ENCODE measurements at places on chromosomes 7 and 10.

DNA sequence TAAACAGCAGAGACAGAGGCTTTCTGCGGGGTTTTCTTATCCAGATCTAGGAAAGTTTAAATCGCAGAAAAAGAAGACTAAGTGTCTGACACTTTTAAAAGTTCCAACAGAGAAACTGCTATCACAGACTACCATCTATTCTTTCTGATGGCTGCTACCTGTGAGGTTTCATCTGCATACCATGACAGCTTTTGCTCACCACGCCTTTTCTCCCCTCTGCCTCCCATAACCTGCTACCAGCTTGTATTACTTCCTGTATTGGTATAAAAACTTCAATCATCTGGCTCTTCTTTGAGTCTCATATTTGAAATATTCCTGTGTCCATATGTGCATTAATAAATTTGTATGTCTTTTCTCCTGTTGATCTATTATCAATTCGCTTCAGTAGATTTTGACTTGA lies 34.1 kb upstream of the RTKN2 start:
- DNase-seq = no peak

GRCh38 chr10:133041101-133041500 lies 46.6 kb upstream of the ADGRA1 start:
- DNase-seq = no peak

- DNase-seq = no peak
Observed at GRCh38 chr7:105738133-105738532, 138.3 kb downstream of the ATXN7L1 start.

DNA sequence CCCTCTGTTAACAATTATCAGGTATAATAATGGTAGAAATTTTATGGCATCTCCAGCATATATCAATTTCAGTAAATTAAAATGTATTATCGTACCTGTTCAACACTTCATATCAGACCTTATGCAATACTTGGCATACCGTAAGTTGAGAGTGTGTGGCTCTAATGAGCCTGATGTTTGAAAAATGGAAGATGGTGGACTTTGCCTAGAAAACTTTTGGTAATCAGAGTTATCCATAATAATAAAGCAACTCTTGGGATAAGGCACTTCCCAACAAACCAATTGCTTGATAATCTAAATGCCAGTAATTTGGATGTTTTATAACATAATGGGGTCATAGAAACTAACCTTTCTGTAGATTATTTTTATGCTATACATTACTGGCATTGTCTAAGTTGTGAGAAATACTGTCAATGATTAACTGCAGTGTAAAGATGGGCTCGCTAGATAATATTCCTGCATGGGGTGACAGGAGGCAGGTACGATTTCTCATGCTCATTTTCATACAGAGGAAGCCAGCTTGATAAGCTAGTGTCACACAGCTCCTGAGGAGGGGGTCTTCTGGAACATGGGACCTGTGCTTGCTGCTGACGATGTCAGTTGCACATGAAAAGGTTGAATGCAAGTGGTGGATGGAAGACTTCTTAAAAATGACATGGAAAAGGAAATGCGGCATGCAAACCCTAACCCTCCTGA lies 27.8 kb upstream of the DMBT1 start:
- no peak for DNase-seq

DNA sequence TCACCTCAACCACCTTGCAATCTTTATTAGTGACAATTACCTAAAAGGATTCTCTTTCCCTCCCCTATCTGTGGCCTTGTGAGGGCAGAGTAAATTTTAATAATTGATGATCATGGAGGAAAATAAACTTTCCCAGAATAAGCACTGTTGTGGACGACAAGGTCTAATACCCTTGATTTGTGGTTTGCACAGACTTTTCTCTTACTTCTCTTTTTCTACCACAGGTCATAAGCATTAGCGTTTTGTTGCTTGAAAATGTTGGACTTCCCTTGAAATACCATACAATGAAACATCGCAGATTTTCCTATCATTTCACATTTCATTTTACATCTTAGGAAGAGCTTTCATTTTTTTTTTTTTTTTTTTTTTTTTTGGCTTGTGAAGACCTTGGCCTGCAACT lies 188.1 kb upstream of the TMEM72 start:
- DNase-seq = no peak

DNA sequence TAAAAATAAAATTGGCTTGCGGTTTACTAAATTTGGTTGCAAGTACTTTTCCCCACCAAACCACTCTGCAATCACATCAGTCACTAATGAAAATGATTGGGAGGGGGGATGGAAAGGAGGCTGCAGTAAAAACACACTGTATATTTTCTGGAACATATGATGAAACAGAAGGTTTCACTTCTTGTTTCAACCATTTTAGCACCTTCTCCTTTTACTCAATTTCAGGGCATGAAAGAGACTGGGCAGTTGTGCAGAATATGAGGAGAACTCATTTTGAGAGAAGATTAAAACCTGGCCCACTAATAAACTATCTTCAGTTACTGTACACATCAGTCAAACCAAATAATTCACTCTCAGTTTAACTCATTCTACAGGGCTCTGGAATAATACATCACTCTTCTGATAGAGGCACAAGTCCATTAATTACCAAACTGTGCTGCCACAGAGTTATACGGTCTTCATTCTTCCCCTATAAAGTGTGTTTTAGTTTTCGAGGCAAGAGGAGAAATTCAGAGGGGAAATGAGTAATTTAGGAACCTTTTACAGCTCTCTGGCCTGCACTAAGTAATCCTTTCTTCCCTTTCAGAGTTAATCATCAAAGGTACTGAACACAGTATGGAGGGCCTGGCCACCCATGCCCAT lies 25.5 kb downstream of the JAZF1 start:
- no peak for DNase-seq

- DNase-seq = no peak
Observed at GRCh38 chr7:104550362-104550761, 222.0 kb downstream of the LHFPL3 start.

DNA sequence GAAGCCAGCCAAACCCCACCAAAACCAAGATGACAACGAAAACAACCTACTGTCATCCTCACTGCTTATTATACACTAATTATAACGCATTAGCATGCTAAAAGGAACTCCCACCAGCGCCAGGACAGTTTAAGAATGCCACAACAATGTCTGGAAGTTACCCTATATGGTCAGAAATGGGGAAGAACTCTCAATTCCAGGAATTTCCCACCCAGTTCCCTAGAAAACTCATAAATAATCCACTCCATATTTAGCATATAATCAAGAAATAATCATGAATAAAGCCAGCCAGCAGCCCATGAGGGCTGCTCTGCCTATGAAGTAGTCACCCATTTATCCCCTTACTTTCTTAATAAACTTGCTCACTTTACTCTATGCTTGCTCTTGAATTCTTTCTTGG lies 20.8 kb downstream of the MICU1 start:
- DNase-seq = no peak

DNA sequence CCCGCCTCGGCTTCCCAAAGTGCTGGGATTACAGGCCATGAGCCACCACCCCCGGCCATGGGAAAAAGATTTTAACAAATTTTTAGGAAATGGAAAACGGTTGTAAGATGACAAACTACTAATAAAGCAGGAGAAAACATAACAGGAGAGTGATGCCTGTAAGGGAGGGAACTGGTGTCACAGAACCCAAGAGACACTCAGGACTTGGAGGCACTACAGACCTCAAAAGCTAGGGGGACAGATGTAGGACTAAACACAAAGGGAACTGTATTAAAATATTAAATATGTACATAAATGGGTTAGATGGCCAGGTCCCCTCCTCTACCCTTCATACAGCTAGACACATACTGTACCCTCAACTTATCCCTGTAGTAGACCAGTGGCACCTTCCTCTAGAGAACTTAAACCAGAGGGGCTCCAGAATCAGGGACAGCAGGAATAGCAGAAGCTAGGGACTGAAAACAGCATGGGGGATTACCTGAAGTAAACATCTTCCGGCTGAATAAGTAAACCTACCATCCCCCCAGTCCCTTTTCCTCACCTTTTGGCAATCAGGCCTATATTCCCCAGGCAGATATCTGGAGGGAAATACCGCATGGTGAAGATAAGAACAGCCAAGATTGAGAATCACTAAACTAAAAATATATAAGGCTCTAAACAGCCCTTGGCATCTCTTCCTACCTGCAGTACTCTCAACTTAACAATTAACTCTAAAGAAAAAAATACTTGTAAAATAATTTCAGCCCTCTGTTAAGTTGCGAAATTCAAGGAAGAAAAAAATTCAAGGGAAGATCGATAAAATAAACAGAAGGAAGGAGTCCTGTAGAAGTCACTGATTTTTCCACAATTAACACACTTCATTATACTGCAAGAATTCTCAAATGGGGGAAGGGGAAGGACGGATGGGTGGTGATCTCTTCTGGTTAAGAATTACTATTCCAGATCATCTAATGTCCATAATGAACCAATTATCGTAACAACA lies 15.5 kb downstream of the TM9SF3 start:
- no peak for DNase-seq

GRCh38 chr10:67550046-67550445 lies 145.9 kb downstream of the CTNNA3 start:
- no peak for DNase-seq

DNA sequence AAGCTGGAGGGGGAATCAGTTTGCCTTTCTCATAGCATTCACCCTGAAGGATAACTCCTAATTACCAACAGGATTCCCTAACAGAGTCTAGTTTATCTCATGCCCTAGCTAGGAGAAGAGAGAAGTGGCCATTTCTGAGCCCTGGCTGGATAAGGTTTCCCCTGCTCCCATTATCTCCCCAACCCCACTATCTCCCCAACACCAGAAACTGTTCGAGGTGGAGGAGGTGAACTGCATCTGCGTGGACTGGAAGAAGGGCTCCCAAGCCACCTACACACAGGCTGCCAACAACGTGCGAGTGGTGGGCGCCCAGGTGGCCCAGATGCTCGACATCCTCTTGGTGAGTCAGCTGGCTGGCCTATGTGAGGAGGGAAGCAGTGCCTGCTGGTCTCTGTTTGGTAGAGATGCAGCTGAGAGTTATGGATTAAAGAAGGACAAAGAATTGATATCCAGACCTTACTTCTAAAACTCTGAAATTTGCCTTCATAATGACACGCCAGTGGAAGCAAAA lies 3.8 kb downstream of the PNLIPRP1 start:
- no peak for DNase-seq

DNA sequence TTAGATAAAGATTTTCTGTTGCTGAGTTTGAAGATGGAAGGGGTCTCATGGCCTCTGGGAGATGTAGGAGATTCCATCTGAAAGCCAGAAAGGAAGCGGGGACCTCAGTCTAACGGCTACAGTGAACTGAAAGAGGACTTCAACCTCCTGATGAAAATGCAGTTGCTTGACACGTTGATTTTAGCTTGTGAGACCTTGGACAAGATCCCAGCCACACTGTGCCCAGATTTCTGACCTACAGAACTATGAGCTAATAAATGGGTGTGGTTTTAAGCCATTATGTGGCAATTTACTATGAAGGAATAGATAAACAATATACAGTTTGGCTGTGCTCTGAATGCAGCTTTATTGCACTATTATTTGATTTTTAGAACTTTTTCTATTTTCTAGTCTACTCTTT lies 342.3 kb upstream of the SEMA3D start:
- no peak for DNase-seq

DNA sequence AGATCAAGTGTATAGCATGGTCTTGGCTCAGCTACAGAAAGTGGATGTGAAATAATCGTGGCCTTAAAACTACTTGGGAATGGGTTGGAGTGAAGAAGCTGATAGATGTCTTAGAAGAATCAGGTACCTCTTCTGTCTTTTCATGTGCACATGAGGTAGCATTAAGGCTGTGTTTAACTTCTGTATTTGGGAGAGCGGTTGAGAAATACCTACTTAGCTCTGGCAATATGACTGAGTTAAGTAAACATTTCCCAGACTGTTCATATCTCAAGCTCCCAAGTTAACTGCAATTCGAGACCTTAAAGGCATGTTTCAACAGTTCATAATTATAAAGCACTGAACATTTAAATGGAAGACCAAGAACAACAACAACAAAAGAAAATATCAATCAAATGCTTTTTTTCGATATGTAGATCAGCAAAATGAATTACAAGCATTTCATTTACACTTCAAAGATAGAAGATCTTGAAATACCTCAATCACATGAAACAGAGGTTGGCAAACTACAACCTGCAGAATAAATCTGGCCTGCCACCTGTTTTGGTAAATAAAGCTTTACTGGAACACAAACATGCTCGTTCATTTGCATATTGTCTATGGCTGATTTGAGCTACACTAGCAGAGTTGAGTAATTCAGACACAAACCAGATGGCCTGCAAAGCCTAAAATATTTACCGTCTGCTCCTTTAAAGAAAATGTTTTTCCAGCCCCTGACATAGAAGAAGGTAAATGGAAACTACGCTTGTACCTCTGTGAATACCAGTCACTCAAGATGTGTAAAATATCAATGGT lies 337.1 kb upstream of the GLI3 start:
- DNase-seq = no peak

GRCh38 chr7:587767-588166 lies 68.1 kb upstream of the PDGFA start:
- DNase-seq = no peak

DNA sequence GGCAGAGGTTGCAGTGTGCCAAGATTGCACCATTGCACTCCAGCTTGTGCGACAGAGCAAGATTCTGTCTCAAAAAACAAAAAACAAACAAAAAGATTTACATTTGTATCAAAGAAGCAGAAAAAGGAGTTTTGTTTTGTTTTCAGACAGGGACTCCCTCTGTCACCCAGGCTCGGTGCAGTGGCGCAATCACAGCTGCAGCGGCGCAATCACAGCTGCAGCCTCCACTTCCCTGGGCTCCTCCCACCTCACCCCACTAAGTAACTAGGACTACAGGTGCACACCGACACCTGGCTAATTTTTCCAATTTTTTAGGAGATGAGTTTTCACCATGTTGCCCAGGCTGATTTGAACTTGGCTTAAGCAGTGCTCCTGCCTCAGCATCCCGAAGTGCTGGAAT lies 1.8 kb downstream of the ARMC10 start:
- no peak for DNase-seq

DNA sequence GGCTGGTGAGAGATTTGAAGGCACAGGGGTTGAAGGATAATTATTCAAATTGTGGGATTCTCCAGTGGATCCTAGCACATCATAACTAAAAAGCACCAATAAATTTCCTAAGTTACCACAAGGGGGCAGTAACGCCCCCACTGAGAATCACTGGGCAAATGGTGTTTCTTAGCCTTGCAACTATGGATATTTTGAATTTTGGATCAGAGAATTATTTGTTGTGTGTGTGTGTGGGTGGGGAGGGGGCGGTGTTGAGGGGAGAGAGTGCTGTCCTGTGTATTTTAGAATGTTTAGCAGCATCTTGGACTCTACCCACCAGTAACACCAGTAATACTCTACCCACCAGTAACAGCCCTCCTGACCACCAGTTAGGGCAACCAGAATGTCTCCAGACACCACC lies 63.3 kb upstream of the PRKG1 start:
- no peak for DNase-seq

DNA sequence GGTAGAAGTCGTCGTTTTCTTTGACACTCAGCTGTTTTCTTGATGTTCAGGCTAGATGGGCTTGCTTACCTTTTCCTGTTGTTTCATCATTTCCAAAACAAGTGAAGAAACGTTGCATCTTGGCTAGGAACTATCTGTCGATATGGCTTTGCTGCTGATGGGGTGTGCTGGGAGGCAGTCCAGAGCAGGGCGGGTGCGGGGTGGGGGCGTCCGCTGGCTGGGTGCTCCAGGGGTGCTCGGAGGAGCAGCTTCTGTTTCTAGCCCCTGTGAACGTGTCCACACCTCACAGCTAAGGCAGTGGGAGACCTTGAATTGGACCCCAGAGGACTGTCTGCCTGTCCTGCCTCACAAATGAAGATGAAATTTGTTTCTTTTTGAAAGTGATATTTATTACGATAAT lies 7.6 kb upstream of the SUN1 start:
- DNase-seq = no peak
